ENCODE measurements at places on chromosomes 13 and 19.
A peak's percentile ranks its signal among the peaks of the same experiment; 100 is the strongest.

- peak; percentile 25 for DNase-seq
Measured at GRCh38 chr19:4589579-4590410, 30.3 kb upstream of the SEMA6B start.

DNA sequence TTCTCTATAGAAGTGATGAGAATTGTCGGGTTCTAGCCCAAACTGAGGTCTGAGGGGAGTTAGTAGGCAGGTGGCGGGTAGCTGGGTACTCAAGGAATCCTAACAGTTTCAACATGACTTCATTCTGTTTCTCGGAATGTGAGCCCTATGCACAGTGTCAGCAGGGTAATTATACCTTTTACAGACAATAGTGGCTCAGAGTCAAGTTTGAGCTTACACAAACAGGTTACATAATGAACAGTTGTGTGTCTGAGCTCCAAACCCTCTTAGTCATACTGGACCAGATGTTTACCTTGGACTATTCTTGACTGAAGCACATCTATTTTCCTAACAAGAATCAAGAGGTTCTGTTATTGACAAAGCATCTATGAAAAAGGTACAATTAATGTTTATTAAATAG is 1066.7 kb upstream of the PCDH20 start:
- no peak for DNase-seq

DNA sequence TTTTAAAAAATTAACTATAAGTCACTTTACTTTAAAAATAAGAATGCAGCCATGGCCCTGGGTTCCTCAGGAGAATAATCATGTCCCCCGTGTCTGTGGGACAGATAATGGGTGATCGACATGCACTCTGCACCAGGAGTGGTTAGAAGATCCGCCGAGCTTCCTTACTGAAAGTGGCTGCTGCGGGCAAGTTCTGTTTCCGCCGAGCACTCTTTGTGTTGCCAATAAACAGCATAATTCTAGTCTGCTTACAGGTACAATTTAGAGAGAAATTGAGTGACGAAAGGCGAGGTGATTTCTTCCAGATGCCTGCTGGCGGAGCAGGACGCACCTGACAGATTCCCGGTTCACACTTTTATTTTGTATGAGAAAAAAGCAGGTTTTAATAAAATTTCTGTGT is 139.0 kb downstream of the SOX1 start:
- no peak for DNase-seq

GRCh38 chr19:51289635-51290034 is 21.8 kb upstream of the IGLON5 start:
- DNase-seq: no peak

GRCh38 chr19:41897181-41897580 is 14.2 kb downstream of the ARHGEF1 start:
- DNase-seq: no peak

GRCh38 chr19:16283210-16284061 is 41.2 kb upstream of the KLF2 start:
- peak; percentile 70 for DNase-seq

- DNase-seq: peak; percentile 57
Measured at GRCh38 chr19:38213911-38214625, 10.0 kb downstream of the DPF1 start.

GRCh38 chr19:45657520-45658167 is 10.4 kb upstream of the GIPR start:
- no peak for DNase-seq

- DNase-seq: no peak
Measured at GRCh38 chr13:92621985-92622384, 604.6 kb upstream of the GPC6 start.

DNA sequence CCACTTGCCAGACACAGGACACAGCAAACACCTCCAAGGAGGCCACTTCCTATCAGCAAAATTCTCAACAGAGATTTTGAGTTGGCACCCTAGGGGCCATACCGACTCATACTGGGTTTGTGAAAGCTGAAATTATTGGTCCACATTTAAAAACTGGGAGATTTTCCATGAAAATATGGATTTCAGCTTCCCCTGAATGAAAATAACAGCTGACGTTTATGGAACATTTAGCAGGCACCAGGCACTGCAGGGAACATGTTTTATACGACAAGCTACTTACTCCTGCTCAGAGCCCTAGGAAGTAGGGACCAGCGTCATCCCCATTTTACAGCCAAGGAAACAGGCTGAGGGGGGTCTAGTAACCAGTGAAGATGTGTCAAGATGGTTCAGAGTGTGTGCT is 169.3 kb downstream of the IER2 start:
- no peak for DNase-seq

DNA sequence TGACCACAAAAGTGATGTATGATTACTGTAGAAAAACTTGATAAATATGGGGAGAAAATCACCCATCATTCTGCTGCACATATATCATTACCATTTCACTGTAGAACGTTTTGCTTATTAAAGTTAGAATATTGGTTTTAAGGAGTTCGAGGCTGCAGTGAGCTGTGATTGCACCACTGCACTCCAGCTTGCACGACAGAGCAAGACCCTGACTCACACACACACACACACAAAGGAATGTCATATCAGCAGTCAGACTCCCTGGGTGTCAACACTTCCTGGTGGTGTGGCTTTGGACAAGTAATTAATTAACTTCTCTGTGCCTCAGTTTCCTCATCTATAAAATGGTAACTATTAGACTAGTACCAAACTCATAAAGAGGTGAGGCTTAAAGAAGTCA is 11.3 kb upstream of the PNMA8A start:
- no peak for DNase-seq

DNA sequence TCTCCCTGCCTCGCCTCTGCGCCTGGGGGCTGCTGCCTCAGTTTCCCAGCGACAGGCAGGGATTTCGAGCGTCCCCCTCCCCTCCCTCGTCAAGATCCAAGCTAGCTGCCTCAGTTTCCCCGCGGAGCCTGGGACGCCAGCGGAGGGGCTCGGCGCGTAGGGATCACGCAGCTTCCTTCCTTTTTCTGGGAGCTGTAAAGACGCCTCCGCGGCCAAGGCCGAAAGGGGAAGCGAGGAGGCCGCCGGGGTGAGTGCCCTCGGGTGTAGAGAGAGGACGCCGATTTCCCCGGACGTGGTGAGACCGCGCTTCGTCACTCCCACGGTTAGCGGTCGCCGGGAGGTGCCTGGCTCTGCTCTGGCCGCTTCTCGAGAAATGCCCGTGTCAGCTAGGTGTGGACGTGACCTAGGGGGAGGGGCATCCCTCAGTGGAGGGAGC is 722 bp upstream of the ICAM1 start:
- peak; percentile 88 for DNase-seq

DNA sequence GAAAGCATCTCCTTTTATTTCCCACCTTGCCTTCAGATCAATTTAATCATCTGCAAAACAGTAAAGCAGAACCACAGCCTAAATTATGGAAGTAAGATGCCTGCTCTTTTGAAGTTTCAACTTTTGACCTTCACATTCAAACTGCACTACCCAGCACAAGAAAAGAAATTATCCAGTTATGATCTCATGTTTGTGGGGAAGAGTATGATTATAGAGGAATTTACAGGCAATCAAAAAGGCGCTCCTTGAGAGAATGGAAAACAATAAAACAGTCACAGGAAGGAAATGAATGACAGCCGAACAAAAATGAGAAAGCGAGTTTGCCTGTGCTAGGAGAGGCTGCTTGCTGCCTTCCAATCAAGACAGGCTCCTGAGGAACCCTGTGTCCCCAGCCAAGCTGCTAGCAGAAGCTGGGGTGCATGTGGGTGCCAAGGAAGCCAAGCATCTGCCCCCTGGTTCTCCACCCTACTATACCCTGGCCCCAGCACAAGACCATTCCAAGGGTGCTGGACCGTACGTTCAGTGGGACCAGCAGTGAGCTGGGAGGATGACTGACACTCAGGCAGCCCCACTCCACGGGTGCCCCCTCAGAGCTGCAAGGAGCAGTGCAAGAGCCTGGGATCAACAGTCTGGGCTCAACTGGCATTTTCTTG is 47.8 kb downstream of the PEPD start:
- no peak for DNase-seq

- DNase-seq: no peak
Measured at GRCh38 chr19:42333975-42334696, 8.7 kb downstream of the MEGF8 start.

- no peak for DNase-seq
Measured at GRCh38 chr19:43759515-43759914, 4.8 kb upstream of the SMG9 start.

GRCh38 chr19:55801416-55801815 is 30.4 kb downstream of the NLRP11 start:
- DNase-seq: no peak

DNA sequence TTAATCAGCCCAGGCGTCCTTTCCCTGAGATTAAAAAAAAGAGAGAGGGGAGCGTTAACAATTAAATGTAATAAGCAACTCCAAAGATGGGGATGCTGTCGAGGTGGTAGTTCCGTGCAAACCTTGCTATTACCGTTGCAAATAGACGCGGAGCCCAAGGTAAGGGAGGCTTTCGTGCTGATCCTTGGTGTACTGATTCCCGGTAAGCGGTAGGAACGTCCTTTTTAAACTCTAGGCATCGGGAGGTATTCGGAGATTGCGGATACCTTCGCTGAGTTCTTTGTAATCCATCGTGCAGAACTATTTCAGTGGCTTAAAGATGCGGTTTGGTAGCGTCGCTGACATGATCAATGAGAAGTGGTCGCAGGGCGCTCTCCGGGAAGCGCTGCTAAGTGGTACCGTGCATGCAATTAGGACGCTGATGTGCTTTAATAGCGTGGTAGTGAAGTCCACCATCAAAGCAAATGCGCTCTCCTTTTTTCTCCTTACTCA is 3.1 kb downstream of the SLITRK5 start:
- no peak for DNase-seq

- DNase-seq: no peak
Measured at GRCh38 chr19:18869023-18869618, 26.8 kb downstream of the CERS1 start.

DNA sequence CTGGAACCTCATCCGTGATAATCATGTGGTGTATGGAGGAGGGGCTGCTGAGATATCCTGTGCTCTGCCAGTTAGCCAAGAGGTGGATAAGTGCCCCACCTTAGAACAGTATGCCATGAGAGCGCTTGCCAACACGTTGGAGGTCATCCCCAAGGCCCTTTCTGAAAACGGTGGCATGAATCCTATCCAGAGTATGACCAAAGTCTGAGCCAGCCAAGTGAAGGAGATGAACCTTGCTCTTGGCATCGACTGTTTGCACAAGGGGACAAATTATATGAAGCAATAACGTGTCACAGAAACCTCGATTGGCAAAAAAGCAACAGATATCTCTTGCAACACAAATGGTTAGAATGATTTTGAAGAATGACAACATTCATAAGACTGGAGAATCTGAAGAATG is 251.2 kb upstream of the OBI1 start:
- no peak for DNase-seq

DNA sequence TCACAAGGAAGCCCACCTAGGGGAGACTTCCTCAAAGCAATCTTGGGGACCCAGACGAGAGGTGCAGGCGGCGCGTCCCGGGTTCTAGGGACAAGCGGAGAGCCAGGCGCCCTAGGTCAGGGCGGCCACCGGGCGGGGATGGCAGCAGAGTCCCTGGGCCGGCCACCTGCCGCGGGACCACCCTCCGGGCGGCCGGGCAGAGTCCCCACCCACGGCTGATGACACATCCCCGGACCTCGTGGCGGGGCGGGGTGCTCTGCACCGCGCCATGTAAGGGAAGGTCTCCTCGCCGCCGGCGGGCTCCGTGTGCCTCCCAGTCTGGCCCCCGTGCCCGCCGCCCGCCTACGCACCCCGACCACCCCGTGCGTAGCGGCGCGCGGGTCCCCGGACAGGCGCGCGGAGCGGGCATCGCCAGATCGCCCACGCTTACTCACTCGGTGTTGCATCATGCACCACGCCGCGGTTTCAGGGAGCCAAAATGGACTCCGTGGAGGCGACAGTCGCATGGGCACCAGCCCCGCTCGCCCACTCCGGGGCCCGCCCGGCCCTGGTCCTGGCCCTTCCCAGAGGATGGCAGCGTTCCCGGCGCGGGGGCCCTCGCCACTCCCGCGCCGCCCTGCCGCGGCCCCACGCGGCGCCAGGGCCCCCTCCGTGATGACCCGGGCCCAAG is 643 bp downstream of the SLC7A1 start:
- DNase-seq: peak; percentile 65

- DNase-seq: no peak
Measured at GRCh38 chr13:62544928-62545327, 1129.3 kb upstream of the PCDH20 start.

DNA sequence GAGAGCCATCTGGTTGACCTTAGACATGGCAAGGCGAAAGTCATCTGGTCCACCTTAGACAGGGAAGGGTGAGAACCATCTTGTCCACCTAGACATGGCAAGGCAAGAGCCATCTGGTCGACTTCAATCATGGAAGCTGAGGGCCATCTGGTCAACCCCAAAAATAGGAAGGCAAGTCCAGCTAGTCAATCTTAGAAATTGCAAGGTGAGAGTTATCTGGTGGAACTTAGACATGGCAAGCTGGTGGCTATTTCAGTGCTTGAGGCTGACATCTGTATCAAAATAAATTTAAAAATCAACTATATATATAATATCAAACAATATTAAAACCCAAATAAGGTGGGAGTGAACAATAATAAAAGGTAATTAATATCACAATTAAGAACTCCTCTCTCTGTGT is 83.9 kb downstream of the ZNF726 start:
- DNase-seq: no peak

DNA sequence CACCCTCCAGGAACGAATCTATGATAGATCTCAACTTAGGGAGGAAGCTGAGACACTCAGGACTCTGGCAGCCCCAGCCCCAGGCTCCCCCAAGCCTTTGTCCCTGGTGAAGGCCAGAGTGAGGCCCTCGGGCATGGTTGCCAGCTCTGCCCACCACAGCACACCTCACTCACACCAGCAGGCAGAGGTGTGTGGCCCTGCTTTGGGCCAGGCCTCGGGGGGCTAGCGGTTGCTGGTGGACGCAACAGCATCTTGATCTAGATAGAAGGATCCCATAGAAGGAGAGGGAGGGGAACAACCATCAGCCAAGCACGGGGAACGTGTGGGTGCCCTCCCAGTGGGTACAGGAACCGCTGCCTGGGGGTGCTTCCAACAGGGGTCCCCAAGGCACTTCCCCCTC is 36.7 kb downstream of the DNMT1 start:
- no peak for DNase-seq

DNA sequence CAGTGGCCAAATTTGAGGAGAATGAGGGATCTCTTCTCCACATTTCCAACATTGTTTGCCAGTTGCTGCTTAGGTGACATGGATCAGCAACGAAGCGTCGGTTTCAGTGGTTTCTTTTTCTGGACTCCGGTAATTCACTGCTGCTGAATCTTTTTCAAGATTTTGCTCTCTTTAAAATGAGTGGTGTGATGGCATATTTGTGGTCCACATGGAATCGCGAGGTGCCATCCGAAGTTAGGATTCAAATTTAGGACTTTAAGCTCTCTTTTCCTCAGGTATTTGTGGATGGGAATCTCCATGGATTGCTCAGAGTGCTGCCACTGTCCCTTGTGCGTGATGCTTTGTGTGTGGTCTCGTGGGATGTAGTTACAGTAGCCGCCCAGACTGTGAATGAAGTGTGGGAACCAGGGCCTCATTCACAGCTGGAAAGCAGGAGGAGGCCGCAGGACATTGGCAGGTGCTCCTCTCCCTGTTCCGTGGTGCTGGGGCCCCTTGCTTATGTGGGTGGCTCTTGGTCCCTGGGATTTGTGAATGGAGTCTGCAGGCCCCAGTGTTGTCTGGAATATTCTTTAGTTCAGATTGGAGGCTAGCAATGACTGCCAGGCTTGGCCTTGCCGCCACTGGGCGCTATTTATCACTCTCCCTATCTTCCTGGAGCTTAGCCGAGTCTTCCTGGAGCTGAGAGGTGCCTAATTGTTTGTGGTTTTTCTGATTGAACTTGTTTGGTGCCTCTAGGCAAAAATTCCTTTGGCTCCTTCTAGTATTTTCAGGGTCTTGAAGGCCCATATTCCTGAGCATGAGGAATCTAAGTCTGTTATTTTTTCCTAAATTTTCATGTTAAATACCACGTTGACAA is 1.5 kb downstream of the ILF3 start:
- DNase-seq: no peak
